Smooth muscle cell of the brain vasculature (primary cell): ENCODE measurements at places on chromosomes 1 and 21.

GRCh38 chr1:94543893-94544635, 2.5 kb upstream of the F3 start:
- DNase-seq: no peak

GRCh38 chr1:12231276-12231595, 1.4 kb downstream of the VPS13D start:
- DNase-seq: no peak

DNA sequence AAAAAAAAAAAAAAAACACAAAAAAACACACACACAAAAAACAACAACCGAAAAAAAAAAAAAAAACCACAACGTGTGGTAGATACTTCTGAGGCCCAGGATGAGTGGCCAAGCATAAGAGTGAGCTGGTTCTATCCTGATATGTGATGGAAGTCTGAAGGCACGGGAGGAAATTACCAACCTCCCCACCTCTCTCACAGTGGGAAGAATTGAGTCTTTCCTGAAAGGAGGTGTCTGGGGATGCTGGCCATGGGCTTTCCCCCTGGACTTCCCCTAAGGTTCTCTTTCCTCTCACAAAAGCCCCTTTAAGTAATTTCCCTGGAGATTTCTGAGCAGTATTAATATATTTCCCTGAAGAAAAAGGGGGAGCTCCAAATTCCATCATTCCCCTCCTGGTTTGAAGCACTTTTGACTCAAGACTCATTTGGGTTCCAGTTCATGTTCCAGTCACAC, 5.2 kb downstream of the TMCC2 start:
- no peak for DNase-seq

GRCh38 chr1:171212607-171213351, 27.7 kb downstream of the FMO2 start:
- DNase-seq: no peak

GRCh38 chr1:17287130-17287776, 20.7 kb upstream of the PADI4 start:
- peak; percentile 10 for DNase-seq

- DNase-seq: no peak
Observed at GRCh38 chr1:166673722-166674121, 165.6 kb upstream of the POGK start.

DNA sequence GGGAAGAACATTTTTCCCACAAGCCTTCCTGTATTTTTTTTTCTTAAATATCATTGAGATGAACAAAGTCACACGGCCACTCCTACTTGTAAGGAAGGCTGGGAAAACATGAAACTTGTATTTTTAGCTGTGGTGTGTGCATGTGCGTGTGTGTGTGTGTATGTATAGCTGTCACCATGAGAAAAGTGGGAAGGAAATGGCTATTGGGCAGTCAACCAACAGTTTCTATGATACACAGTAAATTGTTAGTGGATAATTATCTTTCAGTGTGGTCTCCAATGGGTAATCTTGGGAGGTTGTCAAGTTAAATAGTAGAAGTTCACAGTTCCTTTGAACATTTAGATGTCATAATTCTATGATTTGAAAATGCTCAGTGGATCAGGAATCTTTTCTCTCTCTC, 132.7 kb upstream of the USP24 start:
- no peak for DNase-seq

GRCh38 chr1:180080439-180080838, 74.2 kb upstream of the QSOX1 start:
- no peak for DNase-seq
